ENCODE measurements at places on chromosomes 16 and 17.

GRCh38 chr16:62194828-62195227 lies 158.6 kb upstream of the CDH8 start:
- peak; percentile 6 for DNase-seq

- no peak for DNase-seq
These were observed 64.5 kb upstream of the SEC14L1 start for GRCh38 chr17:77076124-77076830.

DNA sequence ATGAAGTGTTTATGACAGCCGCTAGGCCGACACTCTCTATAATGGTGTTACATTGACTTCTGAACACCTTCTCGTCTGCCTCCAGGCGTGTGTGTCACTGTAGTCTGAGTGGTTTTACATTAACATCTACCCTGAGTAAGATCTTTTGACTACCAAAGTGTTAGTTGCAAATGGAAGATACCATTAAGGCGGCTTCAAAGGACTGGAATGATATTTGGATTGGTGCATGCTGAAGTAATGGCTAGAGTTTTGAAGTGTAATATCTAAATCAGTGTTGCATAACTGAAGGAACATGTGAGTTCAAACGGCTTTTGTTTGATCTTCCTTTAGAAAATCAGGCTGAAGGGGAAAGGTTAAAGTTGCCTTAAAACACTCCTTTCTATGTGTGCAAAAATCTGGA lies 52.2 kb downstream of the BCAS3 start:
- DNase-seq, result no peak

GRCh38 chr17:32485261-32486110 lies 1.3 kb upstream of the CDK5R1 start:
- DNase-seq, result no peak

DNA sequence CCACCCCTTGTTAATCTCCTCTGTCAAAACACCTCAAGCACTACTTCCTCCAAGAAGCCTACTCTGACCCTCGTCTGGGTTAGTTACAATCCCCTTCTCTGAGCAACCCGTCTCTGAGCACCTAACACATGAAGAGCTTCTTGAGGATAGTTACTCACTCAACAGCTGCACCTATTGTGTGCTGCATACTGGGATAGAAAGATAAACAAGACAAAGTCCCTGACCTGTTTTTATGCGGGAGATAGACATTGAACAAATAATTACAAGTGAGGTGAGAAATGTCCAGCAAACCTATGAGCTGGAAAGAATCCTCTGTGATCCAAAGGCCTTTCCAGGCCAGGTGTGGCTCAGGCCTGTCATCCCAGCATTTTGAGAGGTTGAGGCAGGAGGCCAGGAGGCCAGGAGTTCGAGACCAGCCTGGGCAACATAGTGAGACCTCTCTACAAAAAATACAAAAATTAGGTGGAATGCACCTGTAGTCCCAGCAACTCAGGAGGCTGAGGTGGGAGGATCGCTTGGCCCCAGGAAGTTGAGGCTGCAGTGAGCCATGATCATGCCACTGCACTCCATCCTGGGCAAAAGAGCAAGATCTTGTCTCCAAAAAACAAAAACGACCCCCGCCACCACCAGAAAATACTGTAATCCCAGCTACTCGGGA lies 5.5 kb upstream of the ZNF771 start:
- no peak for DNase-seq

DNA sequence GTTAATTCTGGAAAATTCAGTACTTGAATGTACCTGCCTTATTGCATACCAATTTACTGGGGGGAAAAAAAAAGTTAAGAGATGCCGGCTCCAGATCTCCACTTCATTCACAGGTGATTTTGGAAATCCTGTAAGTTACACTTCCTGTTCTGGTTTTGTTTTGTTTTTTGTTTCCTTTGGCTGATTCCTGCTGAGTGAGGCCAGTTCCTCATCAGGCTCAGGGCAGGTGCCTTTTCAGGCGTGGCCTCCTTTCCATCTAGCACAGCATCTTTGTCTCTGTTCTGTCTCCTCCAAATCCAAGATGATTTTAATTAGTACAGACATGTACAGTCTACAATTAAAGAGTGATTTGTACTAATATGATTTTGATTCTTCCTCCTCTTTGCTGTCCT lies 19.2 kb downstream of the CYB561 start:
- no peak for DNase-seq

DNA sequence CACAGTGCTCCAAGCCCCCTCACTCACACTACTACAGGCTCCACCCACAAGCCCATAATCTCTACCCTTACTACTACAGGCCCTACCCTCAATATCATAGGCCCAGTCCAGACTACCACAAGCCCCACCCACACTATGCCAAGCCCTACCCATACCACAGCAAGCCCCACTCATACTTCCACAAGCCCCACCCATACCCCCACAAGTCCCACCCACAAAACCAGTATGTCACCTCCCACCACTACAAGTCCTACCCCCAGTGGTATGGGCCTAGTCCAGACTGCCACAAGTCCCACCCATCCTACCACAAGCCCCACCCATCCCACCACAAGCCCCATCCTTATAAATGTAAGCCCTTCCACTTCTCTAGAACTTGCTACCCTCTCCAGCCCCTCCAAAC lies 13.8 kb downstream of the RIPOR1 start:
- peak; percentile 60 for DNase-seq

- DNase-seq, result no peak
These were observed 5.4 kb upstream of the KPNB1 start for GRCh38 chr17:47644324-47644723.

DNA sequence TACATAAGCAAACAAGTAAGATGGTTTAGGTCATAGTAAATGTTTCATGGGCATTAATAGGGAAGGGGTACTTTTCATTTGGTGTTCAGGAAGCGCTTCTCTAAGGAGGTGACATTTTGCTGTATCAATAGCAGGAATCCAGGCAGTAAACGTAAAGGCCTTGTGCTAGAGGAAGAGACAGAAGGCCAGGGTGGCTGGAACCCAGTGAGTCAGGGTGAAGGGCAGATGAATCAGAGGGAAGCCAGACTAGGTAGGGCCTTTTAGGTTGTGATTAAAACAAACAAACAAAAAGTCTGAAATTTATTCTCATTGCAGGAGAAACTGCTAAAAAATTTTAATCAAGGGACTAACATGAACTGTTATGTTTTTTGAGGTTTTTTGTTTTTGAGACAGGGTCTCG lies 6.5 kb downstream of the BMERB1 start:
- peak; percentile 81 for DNase-seq

GRCh38 chr17:82084373-82085030 lies 13.5 kb downstream of the FASN start:
- DNase-seq, result no peak

- no peak for DNase-seq
These were observed 589.2 kb downstream of the CDH11 start for GRCh38 chr16:64532691-64533090.

GRCh38 chr16:66717776-66718175 lies 21.2 kb upstream of the CMTM4 start:
- DNase-seq, result peak; percentile 26

DNA sequence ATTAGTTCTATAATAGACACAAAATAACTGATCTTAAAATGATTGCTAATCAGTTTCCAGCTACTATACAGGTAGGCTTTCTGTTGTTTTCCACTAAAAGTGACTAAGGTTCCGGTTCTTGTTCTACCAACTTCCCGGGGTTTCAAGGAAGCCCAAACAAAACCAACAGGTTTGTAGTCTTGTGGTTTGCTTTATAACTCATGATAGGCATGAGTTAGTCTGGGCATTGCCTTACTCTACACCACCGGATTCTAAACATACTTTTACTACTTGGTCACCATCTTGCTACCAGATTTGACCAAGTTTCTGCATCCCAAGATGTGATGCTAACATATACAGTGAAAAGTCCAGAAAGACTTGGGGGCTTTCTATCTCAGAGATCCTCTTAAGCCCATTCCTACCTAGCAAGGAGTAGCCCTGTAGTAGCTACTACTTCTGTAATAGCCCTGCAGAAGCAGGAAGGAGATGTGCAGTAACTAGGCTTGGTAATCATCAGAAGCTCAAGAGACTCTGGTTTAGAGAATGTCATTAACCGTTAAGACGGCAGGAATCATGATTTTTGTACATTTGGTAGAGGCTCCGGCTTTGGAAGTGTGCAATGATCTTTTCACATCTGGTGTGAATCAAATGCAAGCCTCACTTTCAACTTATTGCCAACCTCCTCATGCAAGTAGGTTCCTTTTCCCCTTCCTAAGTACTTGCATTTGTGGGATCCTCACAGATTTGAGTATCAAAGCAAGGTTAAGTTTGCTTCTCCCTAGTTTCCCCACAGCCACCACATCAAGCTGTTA lies 1.6 kb downstream of the FAM117A start:
- peak; percentile 74 for DNase-seq

DNA sequence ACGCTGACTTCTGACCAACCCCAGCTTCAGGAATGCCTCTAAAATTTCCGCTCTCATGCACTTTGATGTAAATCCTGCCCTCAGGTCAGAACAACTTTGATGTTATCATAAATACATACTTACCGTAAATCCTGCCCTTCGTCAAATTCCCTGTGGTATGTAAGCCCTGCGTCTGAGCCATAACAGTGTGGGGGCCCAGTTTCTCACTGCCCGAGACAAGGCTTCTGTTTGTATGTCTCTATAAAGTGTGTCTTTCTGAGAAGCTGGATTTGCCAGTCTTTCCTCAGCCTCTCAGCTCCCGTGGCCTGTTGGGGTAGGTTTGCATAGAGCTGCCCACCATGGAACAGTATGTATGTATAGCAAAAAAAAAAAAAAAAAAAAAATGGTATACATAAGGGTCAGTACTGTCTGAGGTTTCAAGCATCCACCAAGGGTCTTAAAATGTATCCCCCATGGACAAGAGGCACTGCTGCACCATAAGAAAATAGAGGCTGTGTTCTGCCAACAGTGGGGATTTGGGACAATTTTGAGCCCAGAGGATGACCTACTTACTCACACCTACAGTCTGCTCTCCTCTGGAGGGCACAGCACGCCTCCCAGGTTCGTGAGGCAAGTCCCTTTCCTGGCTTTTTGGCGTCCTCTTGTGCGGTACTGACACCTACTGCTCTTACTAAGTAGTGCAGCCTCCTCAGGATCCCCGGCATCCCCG lies 17.5 kb downstream of the PRMT7 start:
- peak; percentile 75 for DNase-seq

DNA sequence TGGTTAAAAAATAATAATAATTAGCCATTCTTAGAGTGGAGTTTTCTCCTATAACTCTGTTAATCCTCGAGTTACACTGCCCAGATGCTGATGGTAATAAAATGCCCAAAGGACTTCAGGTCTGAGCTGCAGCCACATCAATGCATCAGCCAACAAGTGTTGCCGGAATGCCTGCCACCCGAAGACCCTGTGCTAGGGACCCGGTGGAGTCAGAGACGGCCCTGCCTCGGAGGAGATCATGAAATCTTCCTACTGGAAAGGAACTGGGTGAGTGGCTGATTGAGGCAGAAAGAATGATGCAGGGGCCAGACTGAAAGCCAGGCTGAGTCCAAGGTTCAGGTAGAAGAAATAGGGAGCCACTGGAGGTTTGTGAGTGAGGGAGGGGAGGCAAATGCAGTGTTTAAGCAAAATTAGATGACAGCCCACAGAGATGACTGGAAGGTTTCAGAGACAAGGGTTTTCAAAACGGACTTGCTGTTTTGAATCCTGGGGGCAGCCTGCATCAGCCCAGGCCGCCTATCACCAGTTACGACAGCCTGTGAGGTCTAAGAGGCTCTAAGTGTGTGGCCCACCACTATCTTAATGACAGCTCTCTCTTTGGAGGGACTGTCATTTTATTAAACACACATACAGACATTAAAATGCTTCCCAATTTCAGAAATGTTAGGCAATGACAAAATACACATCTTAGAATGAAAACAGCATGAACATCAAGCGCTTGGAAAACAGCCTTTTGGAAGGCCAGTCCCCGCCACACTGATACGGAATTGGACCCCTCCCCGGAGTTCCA lies 100.0 kb downstream of the ZNF423 start:
- DNase-seq, result no peak

DNA sequence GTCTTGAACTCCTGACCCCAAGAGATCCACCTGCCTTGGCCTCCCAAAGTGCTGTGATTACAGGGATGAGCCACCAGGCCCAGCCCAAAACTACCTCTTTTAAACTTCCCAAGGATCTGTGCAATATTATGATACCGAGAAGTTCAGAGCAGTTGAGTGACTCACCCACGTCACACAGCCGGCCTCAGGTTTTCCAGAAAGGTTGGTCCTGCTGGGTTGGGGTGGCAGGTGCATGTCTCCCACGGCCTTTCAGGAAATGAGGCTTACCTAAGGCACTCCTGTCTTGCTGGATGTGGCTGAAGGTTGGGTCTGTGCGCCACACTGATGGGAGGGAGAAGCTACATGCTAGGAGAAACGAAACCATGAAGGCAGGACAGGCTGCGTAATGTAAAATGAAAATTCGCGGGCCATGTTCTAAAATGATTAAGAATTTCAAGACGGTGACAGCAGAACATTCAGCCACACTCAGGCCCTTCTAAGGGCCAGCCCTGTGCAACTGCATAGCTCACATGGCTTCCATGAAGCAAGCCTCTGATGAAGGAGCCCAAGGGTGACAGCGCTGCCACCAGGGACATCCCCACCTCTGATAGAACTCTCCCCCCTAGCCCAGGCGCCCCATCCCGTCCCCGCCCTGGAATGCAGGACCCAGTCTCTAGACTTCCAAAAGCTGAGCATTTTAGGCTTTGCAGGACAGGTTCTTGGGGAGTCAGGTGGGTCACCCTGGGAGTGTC lies 6.6 kb upstream of the GLIS2 start:
- no peak for DNase-seq

DNA sequence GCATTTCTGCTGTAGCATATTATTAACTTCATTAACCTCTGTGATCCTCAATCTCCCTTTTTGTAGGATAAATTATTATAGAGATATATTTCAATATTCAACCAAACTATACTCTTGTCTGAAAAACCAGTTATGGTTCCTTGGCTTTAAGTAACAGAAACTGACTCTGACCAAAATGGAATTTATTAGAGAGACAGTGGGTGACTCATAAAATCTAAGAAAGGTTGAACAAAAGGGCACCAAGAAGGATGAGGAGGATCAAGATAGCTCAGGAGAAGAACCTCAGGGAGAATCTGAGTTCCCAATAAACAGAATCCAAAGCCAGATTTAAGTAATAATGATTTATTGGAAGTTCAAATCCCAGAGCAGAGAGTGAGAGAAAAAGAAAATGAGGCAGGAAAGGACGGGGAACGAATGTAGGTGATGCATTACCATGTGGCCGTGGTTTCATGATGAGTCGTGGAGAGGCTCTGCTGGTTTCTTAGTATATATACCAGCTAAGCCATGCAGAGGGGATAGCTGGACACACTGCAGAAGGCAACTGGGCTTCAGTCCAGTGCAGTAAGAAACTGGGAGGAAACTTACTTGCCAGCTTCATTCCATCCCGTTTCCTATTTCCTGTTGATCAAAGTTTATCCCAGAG lies 151.5 kb upstream of the GOT2 start:
- no peak for DNase-seq

Measured in bronchial epithelial cell (primary cell).